ENCODE measurements at places on chromosomes 13 and 19.

GRCh38 chr19:38290631-38291147 lies 13.4 kb upstream of the C19orf33 start:
- no peak for DNase-seq

DNA sequence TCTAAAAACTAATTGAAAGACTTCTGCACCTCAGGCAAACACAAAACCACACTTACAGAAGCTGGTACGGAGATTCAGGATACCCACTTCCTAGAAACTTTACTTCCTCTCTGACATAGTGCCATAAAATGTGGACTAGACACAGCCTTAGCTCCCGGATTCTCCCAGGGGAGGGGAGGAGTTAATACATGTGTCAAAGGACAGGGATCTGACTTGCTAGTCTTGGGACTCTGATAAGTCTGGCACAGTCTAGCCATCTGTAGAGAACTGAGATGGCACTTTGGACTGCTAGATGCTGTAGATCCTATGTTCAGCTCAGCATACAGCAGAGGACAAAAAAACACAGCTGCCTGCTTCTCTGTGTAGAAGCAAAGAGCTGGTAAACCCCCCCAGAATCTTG lies 769.8 kb upstream of the MIR17HG start:
- DNase-seq, result no peak

GRCh38 chr13:105050686-105051085 lies 1484.8 kb downstream of the EFNB2 start:
- no peak for DNase-seq

- DNase-seq, result no peak
Observed at GRCh38 chr13:99665711-99666110, 164.4 kb downstream of the TM9SF2 start.

DNA sequence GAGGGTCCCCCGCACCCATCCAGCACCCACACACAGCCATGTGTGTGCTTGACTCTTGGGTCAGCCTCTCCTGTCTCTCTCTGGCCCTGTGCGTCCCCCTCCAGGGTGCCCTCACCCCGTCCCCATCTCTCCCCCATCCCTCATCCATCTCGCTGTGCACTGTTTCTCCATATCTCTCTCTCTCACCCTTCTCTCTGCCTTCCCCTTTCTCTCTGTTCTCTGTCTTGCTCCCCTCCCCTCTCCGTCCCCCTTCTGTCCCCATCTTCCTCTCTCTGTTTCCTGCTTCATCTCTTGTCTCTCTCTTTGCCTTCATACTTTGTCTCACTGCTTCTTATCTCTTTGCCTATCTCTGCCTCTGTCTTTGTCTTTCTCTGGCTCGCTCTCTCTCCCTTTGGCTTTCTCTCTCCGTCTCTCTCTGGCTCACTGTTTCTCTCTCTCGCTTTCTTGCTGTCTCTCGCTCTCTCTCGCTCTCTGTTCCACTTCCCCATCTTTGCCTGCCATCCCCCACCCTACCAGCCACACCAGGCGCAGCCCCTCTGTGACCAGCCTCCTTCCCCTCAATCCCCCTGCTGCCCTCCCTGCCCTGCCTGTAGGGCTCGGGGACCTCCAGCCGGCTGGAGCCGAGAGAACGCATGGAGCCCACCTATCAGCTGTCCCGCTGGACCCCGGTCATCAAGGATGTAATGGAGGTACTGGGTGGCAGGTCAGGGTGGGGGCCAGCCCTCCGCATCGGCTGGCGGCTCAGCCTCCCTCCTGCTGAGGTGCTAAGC lies 8.9 kb downstream of the STXBP2 start:
- DNase-seq, result no peak
